ENCODE measurements at places on chromosomes 16 and 17. TPM values are rescaled to one million over a fixed set of nuclear protein-coding genes. Genes with fewer than 3 reads are reported as not detected.

- peak; percentile 93 for DNase-seq
Measured at GRCh38 chr17:35747540-35748017, 5.5 kb downstream of the GAS2L2 start.

- no peak for DNase-seq
Measured at GRCh38 chr17:66810951-66811682, 23.8 kb upstream of the CACNG5 start.

DNA sequence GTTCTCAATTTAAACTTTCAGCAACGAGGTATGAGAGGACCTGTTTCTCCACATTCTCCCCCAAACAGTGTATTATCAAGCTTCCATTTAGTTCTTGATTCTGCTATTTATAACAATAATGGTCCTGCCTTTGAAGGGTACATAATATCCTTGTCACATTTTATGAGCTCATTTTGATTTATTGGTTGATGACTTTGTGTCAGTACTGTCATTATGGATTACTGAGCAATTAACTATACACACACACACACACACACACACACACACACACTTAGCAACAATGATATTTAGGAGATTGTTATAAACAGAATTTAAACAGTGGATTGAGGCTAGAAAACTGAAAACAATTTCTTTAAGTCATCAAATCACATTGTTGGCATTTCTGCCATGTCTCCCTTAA, 7.0 kb downstream of the TMIGD1 start:
- no peak for DNase-seq

DNA sequence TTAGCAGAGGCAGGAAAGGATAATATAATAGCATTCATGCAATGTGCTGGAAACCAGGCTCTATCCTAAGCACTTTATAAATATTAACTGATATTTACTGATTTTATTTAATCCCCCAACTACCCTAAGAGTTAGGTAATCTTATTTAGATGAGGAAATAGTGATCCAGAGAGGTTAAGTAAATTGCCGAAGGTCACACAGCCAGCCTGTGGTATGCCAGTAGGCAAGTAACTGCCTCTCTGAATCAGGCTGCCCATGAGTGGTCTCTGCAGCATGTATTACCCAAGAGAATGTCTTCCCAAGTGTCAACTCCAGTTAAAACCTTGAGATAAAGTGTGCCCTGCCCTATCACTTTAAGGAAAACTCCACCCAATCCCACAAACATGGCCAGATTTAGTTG, 25.3 kb upstream of the LYRM9 start:
- DNase-seq = no peak

- DNase-seq = peak; percentile 76
Measured at GRCh38 chr16:4529085-4530060, 9.2 kb downstream of the CDIP1 start.

Gene RNF222
- not detected for total RNA-seq

Gene PRSS8
- total RNA-seq = not detected

Gene PRSS27
- 1.8 TPM for total RNA-seq
